Thyroid gland (tissue), 4 donors: ENCODE measurements at places on chromosomes 13 and 19. TPM values are rescaled to one million over a fixed set of nuclear protein-coding genes. Genes with fewer than 3 reads are reported as not detected.

CGB5 gene
- 0.56 TPM for total RNA-seq

VSTM1 gene
- total RNA-seq, result not detected

GRCh38 chr13:25717666-25718197, 334.1 kb downstream of the SHISA2 start:
- no peak for DNase-seq

NLRP12 gene
- total RNA-seq, result not detected

- no peak for DNase-seq
Measured at GRCh38 chr19:45322744-45323281, at the start of gene CKM. Gene CKM, minus strand, starts transcription at chr19:45322875. Its CDS starts 3,162 bp downstream, at chr19:45319713.

RNF113B gene
- not detected for total RNA-seq

DNA sequence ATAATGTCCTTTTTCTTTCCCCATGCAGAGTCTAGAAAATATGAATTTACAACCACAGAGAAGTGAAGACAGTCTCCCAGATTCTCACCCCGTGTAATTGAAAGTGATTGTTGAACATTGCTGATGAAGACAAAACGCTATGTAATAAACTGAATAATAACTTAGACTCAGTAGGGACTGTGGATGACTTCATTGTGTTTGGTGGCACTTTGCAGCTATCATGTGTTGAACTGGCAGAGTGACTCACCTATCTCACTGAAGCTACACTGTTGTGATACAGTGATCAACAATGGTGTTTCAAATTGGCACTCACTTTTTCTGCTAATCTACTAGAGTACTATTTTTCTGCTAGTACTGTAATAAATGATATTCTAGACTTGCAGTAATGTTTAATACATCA, 261.3 kb downstream of the DACH1 start:
- DNase-seq, result no peak

DNA sequence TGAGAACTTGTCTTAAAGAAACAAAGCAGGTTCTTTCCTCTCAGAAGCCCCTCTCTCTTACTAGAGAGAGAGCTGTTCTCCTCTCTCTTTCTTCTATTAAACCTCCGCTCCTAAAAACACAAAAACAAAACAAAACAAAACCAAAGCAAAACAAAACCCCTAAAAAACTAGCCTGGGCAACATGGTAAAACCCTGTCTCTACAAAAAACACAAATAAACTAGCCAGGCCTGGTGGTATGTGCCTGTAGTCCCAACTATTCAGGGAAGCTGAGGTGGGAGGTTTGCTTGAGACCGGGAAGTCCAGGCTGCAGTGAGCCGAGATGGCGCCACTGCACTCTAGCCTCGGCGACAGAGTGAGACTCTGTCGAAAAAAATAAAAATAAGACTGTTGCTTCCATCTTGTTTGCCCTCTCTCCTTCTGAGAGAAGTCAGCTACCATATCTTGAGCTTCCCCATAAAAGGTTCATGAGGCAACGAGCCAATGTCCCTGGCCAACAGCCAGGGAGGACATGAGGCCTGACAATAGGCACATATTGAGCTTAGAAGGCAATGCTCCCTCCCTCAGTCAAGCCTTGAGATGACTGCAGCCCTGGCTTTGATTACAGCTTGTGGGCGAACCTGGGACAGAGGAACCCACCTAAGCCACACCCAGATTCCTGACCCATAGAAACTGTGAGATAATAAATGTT, 17.5 kb upstream of the FLT3 start:
- DNase-seq, result peak; percentile 72

DNA sequence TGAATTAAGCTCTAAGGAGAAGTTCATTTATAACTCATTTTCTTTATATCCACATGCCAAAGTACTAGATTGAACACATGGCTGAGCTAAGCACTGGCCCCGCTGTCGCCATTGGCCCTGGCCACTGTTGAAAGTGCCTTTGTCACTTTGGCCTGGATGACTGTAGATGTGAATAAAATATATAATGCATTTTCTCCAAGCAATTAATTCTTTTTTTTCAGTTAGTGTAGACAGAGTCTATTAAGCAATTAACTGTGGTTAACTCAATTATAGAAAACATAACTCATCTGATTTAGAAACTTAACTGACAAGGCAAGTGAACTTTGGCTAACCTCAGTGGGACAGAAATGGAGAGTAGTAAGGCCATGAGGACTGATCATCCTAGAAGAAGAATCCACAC, 965.6 kb downstream of the EFNB2 start:
- DNase-seq, result no peak

DNA sequence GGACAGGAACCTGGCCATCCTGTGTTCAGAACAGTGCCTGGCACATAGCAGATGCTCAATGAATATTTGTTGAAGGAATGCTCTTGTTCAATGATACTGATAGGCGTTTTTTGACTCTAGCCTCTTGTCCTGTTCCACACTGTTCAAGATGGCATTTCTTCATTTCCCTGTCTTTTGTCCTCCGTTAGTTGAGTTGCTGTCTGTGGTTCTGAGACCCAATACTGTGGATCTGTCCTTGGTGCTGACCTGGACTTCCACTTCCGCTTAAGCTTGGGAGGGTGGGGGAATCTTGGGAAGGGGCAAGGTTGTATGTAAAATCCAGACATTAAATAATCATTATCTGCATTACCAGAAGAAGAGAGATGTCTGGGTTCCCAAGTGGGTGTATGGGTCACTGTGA, 8.3 kb upstream of the KCNN4 start:
- DNase-seq, result no peak

FFAR1 gene
- not detected for total RNA-seq
